ENCODE measurements at places on chromosomes 6 and 20.

GRCh38 chr6:137845460-137845859 lies 21.6 kb upstream of the TNFAIP3 start:
- DNase-seq: no peak

DNA sequence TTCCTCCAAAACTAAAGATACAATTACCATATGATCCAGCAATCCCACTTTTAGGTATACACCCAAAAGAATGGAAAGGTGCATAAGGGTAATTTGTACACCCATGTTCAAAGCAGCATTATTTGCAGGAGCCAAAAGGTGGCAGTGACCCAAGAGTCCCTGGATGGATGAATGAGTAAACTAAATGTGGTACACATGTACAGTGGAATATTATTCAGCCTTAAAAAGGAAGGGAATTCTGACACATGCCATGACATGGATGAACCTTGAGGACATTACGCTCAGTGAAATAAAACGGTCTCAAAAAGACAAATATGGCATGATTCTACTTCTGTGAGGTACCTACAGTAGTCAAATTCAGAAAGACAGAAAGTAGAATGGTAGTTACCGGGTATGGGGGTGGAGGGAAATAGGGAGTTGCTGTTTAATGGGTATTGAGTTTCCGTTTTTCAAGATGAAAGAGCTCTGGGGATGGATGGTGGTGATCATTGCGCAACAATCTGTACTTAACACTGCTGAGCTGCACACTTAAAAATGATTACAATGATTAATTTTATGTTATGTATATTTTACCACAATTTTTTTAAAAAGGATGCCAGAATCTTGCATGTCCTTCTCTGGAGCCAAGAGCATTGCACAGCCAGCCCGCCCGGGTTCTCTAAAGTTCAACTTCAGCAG lies 518.9 kb upstream of the JARID2 start:
- no peak for DNase-seq

GRCh38 chr20:17803765-17804164 lies 104.0 kb downstream of the BANF2 start:
- no peak for DNase-seq

- DNase-seq: no peak
These were observed 128.6 kb downstream of the ARID1B start for GRCh38 chr6:156905801-156906200.

DNA sequence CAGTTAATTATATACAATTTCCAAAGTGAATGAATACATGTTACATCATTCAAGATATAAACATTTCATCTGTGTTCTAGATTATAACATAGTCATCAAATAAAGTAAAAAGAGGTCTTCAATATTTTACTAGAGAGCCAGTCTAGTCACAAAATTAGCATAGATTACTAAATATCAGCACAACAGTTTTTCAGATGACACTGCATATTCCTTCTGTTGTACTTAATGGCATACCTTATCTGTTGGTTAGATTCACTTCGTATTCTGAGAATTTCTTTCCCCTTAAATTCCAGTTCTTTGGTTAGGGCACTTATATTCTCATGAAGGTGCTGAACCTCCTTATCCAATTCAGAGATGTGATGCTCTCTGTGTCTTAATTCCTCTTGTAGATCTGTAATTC lies 39.8 kb upstream of the MCM9 start:
- no peak for DNase-seq

GRCh38 chr6:14380901-14381828 lies 263.6 kb downstream of the CD83 start:
- DNase-seq: no peak

GRCh38 chr20:38714308-38714707 lies 10.0 kb upstream of the SLC32A1 start:
- no peak for DNase-seq

DNA sequence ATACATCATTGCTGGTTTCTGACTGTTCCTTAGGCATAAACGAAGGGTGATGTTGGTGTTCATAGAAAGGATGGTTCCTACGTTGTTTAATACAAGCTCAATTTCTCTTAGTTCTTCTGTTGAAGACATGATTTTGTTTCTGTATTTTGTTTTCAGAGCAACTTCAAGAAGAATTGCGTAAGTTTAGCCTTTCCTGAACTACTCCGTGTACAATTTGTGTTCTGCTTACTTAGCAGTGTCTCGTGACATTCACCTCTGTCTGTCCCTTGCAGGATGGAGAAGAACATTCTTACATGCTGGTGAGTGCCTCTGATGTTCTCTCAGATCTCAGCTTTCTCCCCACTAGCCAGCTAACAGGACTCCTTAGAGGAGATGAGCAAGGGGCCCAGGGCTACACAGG lies 7.6 kb downstream of the BTN2A2 start:
- no peak for DNase-seq

DNA sequence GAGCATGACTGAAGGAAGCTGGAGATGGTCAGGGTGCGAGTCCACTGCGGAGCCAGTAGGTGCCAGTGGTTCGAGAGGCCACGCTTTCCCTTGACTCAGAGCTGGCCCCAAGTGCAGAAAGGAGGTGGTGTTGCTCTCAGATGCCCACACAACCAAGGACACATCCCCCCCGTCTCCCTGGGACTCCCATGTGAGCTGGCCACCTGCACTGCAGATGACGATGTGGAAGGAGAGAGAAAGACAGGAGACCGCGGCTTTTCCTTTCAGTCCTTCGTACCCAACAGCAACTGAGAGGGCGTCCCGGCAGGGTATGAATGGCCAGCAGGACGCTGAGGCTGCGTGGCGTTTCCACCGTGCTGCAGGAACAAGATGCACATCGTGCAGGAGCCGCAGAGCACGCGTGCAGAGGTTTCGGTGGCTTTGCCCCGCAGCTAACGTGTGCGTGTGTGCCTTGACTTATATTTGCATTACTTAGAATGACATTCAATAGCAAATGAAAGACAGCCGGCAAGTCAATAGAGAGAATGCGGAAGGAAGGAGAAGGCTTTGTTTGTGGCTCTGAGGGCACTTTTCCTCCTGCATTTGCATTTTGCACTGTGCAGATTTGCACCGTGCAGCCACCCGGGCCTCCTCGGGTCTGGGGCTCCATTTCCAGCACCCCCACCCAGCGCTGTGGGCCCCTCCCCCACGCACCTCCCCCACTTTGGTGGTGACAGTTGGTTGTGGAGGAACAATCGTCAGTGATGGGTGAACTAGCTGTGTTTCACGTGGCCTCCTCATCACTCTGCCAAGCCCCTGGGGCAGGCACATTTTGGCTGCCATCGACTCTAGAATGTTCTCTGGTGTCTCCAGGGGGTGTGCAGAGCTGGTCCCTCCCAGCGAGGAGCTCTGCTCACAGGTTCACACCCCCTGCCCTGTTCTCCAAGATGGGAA lies 26.4 kb upstream of the BHLHE23 start:
- DNase-seq: no peak

- no peak for DNase-seq
These were observed 2.5 kb upstream of the HLA-DRA start for GRCh38 chr6:32436995-32437836.

GRCh38 chr6:24219670-24220069 lies 93.7 kb downstream of the NRSN1 start:
- no peak for DNase-seq

DNA sequence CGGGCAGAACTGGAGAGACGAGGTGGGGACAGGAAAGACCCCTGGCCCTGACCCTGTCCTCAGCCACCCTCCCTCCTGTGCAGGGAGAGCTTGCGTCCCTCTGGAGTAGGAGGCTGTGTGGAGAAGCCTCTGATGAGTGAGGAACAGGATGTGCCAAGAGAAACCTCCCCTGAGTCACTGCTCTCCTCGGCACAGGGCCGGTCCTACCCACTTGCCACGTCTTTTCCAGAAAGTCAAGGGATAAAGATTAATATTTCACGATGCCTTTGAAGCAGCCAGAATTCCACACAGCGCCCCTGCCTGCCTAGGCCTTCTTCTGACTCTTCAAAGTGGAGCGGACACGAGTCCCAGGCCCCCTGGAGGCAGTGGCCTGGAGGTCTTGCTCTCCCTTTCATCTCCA lies 34.9 kb upstream of the THBS2 start:
- no peak for DNase-seq

- no peak for DNase-seq
These were observed 307.8 kb downstream of the CDH4 start for GRCh38 chr20:61559706-61560315.

DNA sequence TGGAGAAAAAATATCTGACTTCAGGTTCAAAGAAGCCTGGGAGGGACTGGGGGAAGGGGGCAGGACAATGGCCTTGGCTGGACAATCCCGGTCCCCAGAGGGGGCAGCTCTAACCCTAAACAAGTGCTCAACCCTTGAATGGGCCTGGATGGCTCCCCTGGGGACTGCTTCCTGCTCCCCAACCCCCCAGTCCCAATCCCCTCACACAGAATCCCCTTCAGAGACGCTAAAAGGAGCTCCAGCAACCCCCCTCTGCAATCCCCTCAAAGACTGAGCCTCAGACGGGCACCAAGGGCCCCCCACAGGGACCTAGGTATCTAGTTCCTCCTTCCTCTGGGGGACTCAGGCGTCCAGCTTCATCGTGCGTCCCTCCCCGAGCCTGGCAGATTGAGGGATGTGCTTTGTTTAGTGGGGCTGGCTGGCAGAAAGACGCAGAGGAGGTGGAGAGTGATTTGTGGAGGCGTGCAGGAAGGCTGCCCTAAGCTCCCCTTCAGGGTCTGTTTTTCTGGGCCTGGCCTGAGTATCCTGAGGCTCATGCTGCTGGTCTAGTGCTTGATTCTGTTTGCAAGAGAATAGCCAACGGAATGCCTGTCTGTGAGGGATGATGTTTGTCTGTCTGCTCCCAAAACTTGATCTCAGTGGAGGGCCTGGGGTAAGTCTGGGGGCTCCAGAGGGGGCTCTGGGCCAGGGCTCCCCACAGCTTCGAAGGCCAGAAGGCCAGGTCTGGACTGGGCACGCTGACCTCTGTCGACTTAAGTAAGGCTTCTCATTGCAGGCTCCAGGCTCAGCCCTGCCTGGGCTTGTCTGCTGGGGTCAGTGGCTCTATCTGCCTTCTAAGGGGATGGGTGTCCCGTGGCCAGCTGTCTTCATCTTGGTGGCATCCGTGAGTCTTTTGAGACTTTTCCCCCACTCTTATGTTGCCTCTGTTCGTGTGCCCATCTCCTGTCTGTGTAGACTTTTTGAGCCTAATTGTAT lies 1.7 kb upstream of the POU5F1 start:
- no peak for DNase-seq

DNA sequence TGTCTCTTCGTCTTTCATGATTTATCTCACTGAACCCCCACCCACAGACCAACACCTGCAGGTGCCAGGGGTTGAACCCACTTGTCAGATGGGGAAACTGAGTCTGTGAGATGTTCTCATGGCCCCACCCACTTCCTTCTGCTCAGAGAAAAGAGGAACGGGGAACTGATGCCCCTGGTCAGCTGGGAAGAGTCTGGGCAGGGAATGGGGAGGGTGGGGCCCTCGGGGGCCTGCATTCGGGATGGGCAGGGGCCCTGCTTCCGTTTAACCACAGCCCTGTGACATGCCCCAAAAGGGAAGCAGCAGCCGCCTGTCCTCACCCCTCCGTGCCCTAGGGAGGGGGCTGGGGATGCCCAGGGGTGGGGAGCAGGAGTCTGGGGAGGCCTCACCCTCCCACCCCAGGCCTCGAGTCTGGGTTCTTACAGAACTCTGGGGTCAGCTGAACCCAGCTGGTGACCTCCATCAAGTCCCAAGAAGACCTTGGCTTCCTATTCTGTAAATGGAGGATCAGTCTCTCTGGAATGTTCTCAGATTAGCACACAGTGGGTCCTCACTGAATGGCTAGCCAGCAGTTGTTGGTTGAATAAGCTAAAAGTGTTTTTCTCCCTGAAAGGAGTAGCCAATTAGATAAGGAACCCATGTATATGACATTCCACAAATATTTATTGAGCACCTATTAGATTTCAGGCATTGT lies 81.5 kb downstream of the CEBPB start:
- no peak for DNase-seq

DNA sequence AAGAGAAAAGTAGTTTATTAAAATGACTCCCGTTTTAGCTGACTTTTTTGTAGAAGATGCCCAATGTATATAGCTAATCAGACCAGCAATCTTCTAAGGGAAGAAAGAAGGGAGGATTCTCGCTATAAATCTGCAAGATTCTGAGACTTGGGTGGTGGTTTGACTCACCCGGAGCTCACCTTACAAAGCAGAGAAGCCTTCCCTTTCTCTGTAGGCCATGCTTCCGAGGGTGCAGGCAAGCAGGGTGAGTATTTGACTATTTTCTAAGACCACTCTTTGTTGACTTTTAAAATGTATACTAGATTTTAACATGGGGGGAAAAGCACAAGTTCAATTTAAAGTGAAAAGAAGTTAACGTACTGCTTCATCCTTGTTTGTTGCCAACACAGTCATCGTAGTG lies 2.7 kb downstream of the OLIG3 start:
- DNase-seq: no peak

GRCh38 chr6:11012976-11013720 lies 31.0 kb downstream of the ELOVL2 start:
- no peak for DNase-seq

- DNase-seq: peak; percentile 72
These were observed 586 bp upstream of the NQO2 start for GRCh38 chr6:2998998-2999617.

GRCh38 chr6:146056506-146056905 lies 27.6 kb downstream of the GRM1 start:
- no peak for DNase-seq

DNA sequence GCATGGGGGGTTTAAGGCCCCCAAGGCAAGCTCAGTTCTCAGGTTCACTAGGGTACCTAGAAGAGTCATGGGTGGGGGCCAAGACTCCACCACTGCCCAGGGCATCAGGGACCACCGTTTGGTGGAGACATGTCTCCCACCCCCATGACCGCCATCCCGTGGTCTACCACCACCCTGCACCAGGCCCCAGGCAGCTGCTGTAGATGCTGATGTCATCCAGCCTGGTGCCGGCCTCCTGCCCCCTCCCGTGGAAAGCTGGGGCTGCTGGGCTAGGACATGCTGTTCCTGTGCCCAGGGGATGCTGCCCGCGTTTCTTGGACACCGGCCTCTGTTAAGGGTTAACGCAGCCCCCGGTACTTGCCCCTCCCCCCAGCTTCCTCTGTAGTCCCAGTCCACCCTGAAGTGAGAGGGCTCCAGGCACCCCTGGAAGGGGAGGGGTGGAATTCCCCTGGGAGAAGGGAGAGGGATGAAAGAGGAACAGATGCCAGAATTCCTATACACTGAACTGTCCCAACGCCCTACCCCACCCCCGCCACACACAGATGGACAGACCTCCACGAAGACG lies 587 bp downstream of the IP6K3 start:
- DNase-seq: no peak

- no peak for DNase-seq
These were observed 69.6 kb downstream of the HFE start for GRCh38 chr6:26156850-26157250.

DNA sequence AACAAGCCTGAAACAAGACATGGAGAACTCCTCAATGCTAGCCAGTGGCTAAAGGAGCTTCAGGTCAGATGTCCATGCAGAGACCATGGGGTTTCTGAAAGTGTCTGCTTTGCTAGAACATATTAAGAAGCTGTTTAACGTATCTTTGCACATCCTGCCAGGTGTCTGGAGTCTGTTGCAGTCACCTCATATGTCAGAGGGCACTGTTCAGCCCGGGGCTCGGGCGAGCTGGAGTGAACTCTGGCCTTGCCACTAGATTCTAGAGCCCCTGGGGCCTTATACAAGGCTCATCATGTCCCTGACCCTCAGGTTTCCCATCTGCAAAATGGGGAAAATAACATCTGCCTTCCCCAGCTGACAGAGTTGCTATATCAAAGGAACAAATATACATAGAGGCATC lies 59.0 kb downstream of the PRDM1 start:
- DNase-seq: no peak

Data from esophagus squamous epithelium (tissue), 5 donors.